ENCODE measurements at places on chromosomes 7 and 10. TPM values are rescaled to one million over a fixed set of nuclear protein-coding genes. Genes with fewer than 3 reads are reported as not detected.

Gene SPDYE1
- polyA plus RNA-seq = 0.05 TPM

Gene CPXM2
- 103 TPM for polyA plus RNA-seq

Gene DEPP1
- 492 TPM for polyA plus RNA-seq

Gene MYH16
- polyA plus RNA-seq = not detected

Gene SUN3
- not detected for polyA plus RNA-seq

Gene RBP3
- polyA plus RNA-seq = not detected

Gene CDH23
- polyA plus RNA-seq = 7.0 TPM

Gene TMEM236
- polyA plus RNA-seq = 0.08 TPM

Gene ACSL5
- polyA plus RNA-seq = 18.7 TPM

Gene PLEKHS1
- 0.03 TPM for polyA plus RNA-seq

Gene MYL10
- polyA plus RNA-seq = not detected

Gene UTF1
- not detected for polyA plus RNA-seq

Gene DGKI
- polyA plus RNA-seq = 3.6 TPM

Gene GPR26
- not detected for polyA plus RNA-seq

Gene KMT2E
- polyA plus RNA-seq = 25.4 TPM

Gene EIF3B
- 84.7 TPM for polyA plus RNA-seq

Gene EPHB4
- 4.3 TPM for polyA plus RNA-seq

Gene GLRX3
- 95.3 TPM for polyA plus RNA-seq

Gene SPDYE2
- not detected for polyA plus RNA-seq

Gene ASB4
- not detected for polyA plus RNA-seq

Gene PDK4
- 126 TPM for polyA plus RNA-seq

Gene KCND2
- polyA plus RNA-seq = not detected

Gene CCDC3
- polyA plus RNA-seq = 46.5 TPM

Gene PRKCQ
- not detected for polyA plus RNA-seq

Gene PLPP4
- not detected for polyA plus RNA-seq

Gene WDR86
- 0.18 TPM for polyA plus RNA-seq

Gene TMEM72
- not detected for polyA plus RNA-seq

Gene DPYSL4
- polyA plus RNA-seq = not detected

Gene LAMB4
- polyA plus RNA-seq = not detected

Gene TRRAP
- 2.4 TPM for polyA plus RNA-seq

Gene UNCX
- not detected for polyA plus RNA-seq

Gene PDZD7
- 0.97 TPM for polyA plus RNA-seq

Gene CH25H
- polyA plus RNA-seq = 1.0 TPM

Gene CNTNAP2
- not detected for polyA plus RNA-seq

Gene C7orf57
- not detected for polyA plus RNA-seq

Gene NEUROG3
- 1.1 TPM for polyA plus RNA-seq

Gene IFIT2
- 10.8 TPM for polyA plus RNA-seq

Gene MINPP1
- polyA plus RNA-seq = 4.0 TPM

Gene ATP6V0A4
- not detected for polyA plus RNA-seq

Gene TAS2R5
- polyA plus RNA-seq = 0.18 TPM

Gene SPDYE18
- not detected for polyA plus RNA-seq

Gene UBE2D1
- polyA plus RNA-seq = 10.9 TPM

Gene MMP21
- polyA plus RNA-seq = not detected

Gene DPP6
- not detected for polyA plus RNA-seq

Gene ARHGAP21
- 25.5 TPM for polyA plus RNA-seq

Gene LLCFC1
- not detected for polyA plus RNA-seq

Gene PARG
- 6.9 TPM for polyA plus RNA-seq

Gene NAT16
- not detected for polyA plus RNA-seq

Gene ANTXRL
- polyA plus RNA-seq = not detected

Gene LIPF
- 2.8 TPM for polyA plus RNA-seq

Gene RBP4
- polyA plus RNA-seq = 12.1 TPM

Gene SH2D4B
- not detected for polyA plus RNA-seq

Gene TLX1
- 0.13 TPM for polyA plus RNA-seq

Gene ADRA2A
- 0.46 TPM for polyA plus RNA-seq
